NCI-H1694 (cell line): ENCODE measurements at places on chromosomes 3 and 15.

- DNase-seq, result no peak
Measured at GRCh38 chr3:44015170-44015569, 226.5 kb upstream of the TOPAZ1 start.

DNA sequence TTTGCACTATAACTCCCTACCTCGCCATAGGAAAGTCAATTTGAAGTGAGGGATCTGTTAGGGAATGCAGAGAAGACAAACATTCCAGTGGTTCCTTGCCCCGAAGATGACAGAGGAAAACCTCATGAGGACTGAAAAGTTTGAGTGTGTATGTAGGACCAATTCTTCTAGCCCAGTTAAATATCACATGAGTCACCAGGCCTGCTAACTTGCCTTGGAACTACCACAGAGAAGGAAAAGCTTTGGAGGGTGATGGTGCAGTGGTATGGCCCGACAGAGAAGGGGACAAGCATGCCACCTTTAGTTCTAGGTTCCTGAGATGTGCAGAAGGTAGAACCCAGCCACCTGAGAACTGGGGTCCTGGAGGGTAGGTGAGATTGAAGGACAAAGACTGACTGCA, 2.6 kb upstream of the UPK1B start:
- no peak for DNase-seq

DNA sequence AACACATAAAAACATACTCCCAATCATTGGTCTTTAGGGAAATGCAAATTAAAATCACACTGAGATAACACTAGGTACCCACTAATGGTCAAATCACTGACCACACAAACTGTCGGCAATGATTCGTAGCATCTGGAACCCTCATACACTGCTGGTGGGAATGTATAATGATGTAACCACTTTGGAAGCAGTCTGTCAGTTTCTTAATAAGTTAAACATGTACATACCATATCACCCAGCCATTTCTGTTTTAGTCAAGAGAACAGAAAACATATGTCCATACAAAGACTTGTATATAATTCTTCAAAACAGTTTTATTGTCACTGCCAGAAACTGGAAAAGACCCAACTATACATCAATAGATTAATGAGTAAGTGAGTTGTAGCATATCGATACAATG, 63.3 kb upstream of the LRRC3B start:
- no peak for DNase-seq

GRCh38 chr3:82259994-82260393, 498.5 kb upstream of the GBE1 start:
- no peak for DNase-seq

DNA sequence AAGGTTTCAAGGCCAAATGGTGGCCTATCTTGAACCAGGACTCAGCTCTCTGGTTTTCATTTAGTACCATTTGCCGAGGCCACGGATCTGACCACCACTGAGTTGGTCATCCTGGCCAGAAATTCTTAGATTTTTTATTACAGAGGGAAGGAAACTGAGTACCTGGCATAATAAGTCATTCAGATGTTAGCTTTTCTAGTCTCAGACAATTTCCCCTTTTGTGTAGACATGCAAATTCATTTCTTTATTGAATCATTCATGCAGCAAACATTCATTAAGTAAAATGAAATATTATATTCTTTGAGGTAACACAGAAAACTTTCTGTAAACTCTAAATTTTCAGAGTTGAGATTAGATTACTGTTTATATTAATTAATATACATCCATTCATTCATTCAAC, 223.7 kb downstream of the PDCD6IP start:
- DNase-seq, result no peak

DNA sequence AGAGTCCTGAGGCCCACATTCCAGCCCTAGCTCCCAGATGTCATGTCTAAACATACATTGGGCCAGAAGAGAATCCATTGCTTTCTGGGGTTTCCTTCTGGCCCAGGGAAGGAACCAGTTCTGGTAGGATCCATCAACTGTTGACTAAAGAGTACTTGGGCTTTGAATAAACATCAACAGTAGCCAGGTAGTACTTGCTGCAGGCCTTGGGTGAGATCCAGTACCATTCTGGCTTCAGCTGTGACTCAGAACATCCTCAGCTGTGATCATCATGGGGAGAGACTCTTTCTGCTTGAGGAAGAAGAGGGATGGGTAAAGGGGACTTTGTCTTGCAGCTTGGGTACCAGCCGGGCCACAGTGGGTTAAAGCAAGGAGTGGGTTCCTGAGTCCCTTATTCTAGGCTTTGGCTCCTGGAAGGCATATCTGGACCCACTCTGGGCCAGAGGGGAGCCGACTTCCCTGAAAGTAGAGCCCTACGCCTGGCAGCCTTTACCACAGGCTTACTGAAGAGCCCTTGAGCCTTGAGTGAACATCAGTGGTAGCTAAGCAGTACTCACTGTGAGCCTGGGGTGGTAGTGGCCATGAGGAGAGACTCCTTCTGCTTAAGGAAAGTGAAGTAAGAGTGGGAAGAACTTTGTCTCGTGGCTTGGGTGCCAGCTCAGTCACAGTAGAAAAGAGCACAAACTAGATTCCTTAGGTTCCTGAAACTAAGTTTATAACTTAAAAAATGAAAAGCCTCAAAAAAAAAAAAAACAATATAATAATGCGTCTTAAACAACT, 128.3 kb downstream of the GOLIM4 start:
- no peak for DNase-seq

GRCh38 chr3:125116311-125117080, 60.7 kb upstream of the HEG1 start:
- no peak for DNase-seq
